PC-9 (cell line): ENCODE measurements at places on chromosomes 1 and 21.

DNA sequence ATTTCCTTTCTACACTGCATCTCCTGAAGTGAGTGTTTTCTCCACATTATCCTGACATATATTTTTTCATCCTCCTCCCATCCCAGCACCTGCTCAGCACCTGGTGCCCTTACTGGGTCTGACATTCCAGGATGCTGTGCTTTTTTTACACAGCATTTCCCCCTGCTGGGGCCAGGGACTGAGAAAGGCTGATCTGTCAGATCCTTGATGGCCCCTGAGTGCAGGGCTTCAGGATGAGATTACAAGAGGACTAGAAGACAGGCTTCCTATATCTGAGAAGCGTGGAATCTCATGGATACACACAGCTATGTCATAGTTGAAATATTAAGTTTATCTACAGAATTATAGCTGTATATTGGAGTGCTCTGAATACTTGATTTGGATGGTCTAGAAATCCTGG is 24.4 kb downstream of the RCAN1 start:
- no peak for DNase-seq

DNA sequence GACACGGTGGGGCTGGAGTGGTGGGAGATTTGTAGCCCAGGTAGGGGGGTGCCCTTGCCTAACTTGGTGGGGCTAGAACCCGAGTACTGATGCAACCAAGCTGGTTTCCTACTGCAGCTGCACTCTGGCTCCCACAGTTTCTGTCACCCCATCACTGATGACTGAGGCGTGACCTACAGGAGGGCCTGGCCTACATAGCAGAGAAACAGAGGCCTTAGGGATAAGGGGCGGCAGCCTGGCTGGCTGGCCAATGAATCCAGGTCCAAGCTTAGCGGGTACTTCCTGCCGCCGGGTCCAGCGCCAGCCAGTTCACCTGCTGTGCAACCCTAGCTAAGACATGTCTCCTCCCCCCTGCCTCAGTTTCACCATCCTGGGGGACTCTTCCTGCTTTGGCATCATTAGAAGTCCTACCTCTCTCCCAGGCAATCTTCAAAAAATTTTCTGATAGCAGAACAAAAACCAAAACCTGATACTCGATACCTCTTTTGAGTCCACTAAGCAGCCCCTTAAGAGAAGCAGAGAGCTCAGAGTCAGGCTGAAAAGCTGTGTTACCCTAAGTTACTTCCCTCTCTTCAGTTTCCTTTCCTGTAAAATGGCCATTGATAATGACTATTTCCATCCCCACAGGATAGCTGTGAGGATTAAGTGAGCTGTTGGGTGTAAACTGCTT is 27.3 kb upstream of the RNF19B start:
- no peak for DNase-seq

GRCh38 chr1:219092206-219092605 is 81.5 kb upstream of the LYPLAL1 start:
- DNase-seq = no peak

DNA sequence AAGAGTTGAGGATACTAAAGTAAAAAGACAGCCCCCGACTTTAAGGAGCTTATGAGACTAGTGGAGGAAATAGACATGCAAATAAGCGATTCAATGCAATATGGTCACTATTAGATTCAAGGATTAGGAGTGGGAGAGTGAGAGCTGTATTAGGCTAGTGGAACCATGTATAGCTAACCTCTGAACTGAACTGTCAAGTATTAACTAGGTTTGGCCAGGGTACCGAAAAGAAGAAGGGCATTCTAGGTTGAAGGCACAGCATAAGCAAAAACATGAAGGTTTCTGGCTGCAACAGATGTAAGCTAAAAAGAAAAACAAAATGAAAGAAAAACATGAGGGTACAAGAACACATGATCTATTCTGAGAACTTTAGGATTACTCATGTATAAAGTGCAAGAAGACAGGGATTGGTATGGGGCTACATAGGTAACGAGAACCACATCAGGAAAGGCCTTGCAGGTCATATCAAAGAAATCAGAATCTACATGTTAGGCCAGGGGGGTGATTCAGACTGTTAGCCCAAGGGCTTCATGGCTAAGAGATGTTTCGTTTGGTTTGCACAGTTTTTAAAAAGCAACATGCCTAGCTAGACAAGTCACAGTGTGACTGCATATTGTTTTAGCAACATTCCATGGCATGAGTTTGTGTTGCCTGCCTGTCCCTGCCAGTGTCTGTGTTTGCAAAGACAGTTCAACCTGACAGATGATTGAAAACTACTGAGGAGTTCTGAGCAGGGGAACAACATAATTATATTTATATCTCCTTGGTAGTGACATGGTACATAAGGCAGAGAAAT is 54.4 kb upstream of the HAO2 start:
- DNase-seq = no peak

GRCh38 chr1:89673251-89673650 is 40.3 kb downstream of the LRRC8C start:
- DNase-seq = no peak

DNA sequence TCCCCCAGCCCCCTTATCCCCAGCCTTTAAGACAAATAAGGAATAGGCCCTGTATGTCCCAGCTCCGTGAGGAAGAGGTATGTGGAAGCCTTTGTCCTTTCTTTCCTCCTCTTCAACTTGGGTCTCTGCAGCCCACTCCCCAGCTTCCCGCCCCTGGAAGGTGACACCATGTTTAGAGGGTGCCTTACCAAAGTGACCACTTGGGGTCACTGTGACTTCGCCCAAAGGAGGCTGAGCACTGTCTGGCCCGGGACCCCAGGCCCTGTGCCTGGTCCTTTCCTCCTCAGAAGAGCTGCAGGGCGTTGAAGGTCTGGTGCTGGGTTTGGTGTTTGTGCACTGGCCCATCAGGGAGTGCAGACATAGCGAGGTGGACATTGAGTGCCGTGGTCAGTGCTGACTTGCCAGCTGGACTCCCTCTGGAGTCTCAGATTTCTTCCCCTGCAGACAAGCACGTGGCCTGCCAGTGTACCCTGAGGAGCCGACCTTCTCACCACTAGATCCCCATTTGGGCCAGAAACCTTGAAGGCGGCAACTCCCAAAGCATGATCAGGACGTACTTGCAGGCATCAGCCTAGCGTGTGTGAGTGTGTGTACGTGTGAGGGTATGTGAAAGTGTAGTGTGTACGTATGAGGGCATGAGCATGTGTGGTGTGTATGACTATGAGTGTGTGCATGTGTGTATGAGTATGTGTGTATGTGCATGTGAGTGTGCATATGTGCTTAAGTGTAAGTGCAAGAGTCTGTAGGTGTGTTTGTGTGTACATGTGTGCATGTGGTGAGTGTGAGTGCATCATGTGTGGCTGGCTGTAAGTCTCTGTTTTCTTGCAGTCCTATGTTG is 181.4 kb upstream of the KIAA0040 start:
- no peak for DNase-seq
